ENCODE measurements at places on chromosomes 3 and 15. TPM values are rescaled to one million over a fixed set of nuclear protein-coding genes. Genes with fewer than 3 reads are reported as not detected.

GRCh38 chr15:85116925-85117646, 135.4 kb downstream of the PDE8A start:
- H3K27ac ChIP-seq = no peak overlapping the region
- DNase-seq = no peak
- peaks cover 4% of the 10 kb centered on the region for H3K4me1 ChIP-seq
- H3K27me3 ChIP-seq = no peaks in the 10 kb centered on the region
- no peak overlapping the region for H3K4me3 ChIP-seq

DNA sequence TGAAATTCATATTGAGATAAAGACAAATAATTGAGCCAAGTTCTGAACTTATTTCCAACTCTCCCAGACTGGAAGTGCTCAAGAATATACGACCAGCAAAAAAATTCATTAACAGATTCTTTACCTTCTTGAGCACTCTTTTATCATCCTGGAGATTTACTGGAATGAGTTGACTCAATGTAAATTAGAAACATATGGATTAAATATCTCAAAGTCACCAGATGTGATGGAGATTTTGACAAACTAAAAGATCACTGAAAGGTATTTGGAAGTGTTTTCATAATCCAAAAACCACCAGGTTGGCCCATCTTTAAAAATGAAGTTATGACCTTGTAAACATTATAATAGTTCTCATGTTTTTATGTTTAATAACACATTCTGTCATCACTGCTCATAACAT, 433.2 kb upstream of the RASGRP1 start:
- DNase-seq = no peak
- H3K27ac ChIP-seq = no peak overlapping the region
- H3K36me3 ChIP-seq = no peaks in the 10 kb centered on the region
- peaks cover 7% of the 10 kb centered on the region for H3K4me1 ChIP-seq

- no peak overlapping the region for H3K4me3 ChIP-seq
- no peaks in the 10 kb centered on the region for H3K4me1 ChIP-seq
- H3K36me3 ChIP-seq = no peaks in the 10 kb centered on the region
- H3K27me3 ChIP-seq = no peaks in the 10 kb centered on the region
Observed at GRCh38 chr3:191627064-191627463, 166.1 kb downstream of the PYDC2 start.

- no peaks in the 10 kb centered on the region for H3K27me3 ChIP-seq
- peaks cover 8% of the 10 kb centered on the region for H3K36me3 ChIP-seq
- no peak overlapping the region for H3K4me3 ChIP-seq
- H3K27ac ChIP-seq = no peak overlapping the region
- no peak for DNase-seq
Observed at GRCh38 chr3:11529281-11529680, 114.4 kb downstream of the VGLL4 start.

DNA sequence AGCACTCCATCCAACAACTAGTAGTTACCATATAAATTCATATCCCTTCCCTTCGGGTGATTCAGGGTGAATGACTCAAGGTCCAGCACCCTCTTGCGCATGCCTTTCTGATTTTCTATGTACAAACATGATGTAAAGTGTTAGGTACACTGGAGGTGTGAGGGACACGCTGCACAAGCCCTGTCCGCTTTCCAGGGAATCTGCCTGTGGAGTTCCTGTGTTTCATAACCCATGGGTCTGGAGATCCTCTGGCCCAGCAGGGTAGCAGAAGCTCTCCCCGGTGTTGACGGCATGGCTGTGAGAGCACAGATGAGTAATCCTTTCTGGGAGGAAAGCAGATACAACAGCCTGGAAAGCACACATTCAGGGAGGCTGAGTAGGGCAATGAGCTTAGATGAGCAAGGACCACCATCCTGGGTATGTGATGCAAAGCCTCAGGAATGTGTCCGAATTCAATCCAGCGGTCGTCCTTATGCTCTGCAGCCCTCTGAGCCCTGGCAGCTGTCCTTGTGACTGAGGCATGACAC, 142.9 kb upstream of the TP63 start:
- H3K4me1 ChIP-seq = no peaks in the 10 kb centered on the region
- H3K36me3 ChIP-seq = peaks cover 4% of the 10 kb centered on the region
- no peaks in the 10 kb centered on the region for H3K27me3 ChIP-seq

UTS2B gene
- not detected for total RNA-seq

PAQR9 gene
- total RNA-seq = not detected

GRCh38 chr3:190089711-190090110, 31.0 kb downstream of the P3H2 start:
- no peak for DNase-seq
- peaks cover 23% of the 10 kb centered on the region for H3K27me3 ChIP-seq
- H3K4me1 ChIP-seq = no peaks in the 10 kb centered on the region
- no peak overlapping the region for H3K27ac ChIP-seq
- H3K36me3 ChIP-seq = no peaks in the 10 kb centered on the region

All from naive thymus-derived CD8-positive, alpha-beta T cell (primary cell).